ENCODE measurements at places on chromosomes 2 and 18.

DNA sequence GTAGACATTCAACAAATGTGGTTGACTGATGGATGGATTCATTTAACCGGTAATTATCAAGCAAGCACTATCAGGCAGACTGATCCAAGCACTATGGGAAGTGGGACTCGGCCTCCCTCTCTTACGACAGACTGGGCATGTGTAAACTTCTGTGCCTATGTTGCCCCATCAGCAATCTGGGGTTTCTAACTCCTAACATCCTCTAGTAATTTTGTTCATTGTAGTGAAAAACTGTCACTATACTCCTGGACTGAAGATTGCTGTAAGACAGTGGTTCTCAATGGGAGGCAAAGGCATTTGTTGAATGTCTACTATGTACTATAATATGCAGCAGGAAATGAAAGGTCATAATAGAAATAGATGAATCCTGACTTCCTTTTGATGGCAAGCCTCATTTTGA, 51.2 kb upstream of the CREB1 start:
- no peak for DNase-seq

DNA sequence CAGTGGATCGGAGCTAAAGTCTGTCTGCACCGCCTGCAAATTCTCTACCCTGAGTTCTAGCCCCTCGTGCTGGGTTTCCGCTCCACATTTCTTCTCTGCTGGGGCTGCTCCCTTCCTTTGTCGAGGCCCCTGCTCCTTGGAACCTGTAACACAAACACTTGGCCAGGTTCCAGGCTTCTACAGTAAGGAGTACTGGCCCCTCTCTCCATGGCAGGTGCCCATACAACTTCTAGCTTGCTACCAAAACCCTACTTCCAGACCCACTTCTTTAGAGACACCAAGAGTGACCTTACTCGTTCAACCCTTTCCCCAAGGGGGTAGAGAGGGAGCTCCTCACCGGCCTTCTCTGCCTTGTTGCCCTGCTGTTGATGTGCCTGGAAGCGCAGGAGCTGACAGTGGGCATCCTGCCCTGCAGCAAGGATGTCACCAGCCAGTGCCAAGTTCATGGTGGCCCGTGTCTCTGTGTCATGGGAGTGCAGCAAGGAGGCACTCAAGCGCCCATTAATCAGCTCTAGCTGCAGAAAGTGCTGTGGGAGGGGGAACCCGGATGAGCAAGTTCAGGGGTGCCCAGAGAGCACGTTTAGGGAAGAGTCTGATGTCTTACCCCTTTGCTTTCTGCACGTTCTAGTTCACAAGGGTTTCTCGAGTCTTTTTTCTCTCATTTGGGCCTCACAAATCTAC, 1.1 kb downstream of the PREB start:
- no peak for DNase-seq

DNA sequence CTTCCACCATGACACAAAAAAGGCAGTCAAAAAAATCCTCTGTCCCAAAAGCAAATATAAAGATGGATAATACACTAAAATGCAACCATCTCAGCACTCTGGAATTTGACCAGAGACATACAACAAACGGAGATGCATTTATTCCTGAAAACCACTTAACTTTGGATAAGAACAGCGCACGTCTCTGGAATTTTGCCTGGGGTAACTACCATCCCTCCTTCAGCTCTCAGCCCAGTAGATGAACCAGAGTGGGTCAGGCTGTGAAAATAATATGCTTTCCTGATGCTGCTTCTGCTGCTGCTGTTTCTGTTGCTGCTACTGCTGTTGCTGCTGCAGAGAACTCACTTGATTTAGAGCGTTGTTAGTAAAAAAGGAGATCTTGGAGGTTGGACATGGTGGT, 133.8 kb upstream of the ACVR2A start:
- no peak for DNase-seq

DNA sequence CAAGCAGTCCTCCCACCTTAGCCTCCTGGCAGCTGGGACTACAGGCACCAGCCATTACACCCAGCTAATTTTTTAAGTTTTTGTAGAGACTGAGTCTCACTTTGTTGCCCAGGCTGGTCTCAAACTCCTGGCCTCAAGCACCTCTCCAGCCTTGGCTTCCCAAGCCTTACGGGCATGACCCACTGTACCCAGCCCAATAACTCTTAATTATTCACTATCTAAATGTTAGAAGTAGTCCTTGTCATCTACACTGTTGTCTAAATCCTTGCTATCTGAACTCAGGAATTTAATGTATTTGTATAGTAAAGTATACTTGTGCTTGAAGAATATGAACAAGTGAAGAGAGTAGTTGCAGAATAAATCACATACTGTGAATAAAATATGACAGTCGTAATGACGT, 37.9 kb upstream of the NBEAL1 start:
- no peak for DNase-seq

GRCh38 chr2:230319211-230319862, 7.7 kb upstream of the SP140L start:
- no peak for DNase-seq

GRCh38 chr18:8871489-8871888, 166.1 kb downstream of the MTCL1 start:
- no peak for DNase-seq

GRCh38 chr2:157172239-157172638, 85.3 kb upstream of the GALNT5 start:
- no peak for DNase-seq

- no peak for DNase-seq
These were observed 80.2 kb upstream of the LRATD1 start for GRCh38 chr2:14552286-14552685.

GRCh38 chr2:237754182-237754581, 44.4 kb upstream of the RBM44 start:
- DNase-seq: no peak

- DNase-seq: no peak
These were observed 153.5 kb upstream of the PGAP1 start for GRCh38 chr2:197079832-197080555.

- no peak for DNase-seq
These were observed 1.5 kb upstream of the FLACC1 start for GRCh38 chr2:201358684-201359083.

- no peak for DNase-seq
These were observed 15.8 kb downstream of the NABP1 start for GRCh38 chr2:191693778-191694177.

DNA sequence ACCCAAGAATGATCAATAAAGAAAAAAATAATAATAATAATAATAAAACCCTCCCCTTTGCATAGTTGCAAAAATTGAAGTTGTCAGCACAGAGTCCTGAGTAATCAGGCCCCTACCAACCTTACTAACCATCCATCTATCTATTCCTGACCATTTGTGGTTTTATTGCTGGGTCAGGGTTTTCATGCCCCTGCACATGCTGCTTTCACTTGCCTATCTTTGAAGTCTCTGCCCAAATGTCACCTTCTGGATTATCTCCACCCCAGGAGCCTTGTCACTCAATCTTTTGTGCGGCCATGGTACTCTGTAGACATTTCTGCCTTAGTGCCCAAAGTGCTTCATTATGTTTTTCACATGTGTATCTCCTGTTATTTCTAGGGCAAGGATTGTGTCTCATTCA, 35.1 kb downstream of the SLC30A6 start:
- no peak for DNase-seq

Measured in retina (tissue), 1 donor.